ENCODE measurements at places on chromosomes 3 and 15.

- DNase-seq = no peak
These were observed 552.9 kb downstream of the MECOM start for GRCh38 chr3:169110633-169111032.

GRCh38 chr3:47583320-47584075 is 4.8 kb upstream of the CSPG5 start:
- no peak for DNase-seq

- no peak for DNase-seq
These were observed 603.0 kb upstream of the ROBO2 start for GRCh38 chr3:76436894-76437293.

GRCh38 chr3:122146466-122146865 is 37.0 kb upstream of the CASR start:
- no peak for DNase-seq

DNA sequence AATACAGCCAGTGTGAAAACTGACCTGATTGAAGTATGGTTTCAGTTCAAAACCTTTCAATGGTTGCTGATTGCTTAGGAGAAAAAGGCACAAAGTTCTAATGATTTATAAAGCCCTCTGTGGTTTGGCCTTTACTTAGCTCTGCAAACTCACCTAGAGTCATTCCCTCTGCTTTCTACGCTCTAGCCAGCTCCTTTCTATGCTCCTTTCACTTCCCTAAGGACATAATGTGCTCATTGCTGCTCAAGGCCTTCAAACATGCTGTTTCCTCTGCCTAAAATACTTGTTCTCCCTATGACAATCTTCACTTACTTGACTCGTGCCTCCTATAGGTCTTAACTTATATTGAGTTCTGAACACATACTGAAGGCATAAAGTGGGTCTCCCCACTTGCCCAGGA is 19.0 kb downstream of the RPL39L start:
- no peak for DNase-seq

DNA sequence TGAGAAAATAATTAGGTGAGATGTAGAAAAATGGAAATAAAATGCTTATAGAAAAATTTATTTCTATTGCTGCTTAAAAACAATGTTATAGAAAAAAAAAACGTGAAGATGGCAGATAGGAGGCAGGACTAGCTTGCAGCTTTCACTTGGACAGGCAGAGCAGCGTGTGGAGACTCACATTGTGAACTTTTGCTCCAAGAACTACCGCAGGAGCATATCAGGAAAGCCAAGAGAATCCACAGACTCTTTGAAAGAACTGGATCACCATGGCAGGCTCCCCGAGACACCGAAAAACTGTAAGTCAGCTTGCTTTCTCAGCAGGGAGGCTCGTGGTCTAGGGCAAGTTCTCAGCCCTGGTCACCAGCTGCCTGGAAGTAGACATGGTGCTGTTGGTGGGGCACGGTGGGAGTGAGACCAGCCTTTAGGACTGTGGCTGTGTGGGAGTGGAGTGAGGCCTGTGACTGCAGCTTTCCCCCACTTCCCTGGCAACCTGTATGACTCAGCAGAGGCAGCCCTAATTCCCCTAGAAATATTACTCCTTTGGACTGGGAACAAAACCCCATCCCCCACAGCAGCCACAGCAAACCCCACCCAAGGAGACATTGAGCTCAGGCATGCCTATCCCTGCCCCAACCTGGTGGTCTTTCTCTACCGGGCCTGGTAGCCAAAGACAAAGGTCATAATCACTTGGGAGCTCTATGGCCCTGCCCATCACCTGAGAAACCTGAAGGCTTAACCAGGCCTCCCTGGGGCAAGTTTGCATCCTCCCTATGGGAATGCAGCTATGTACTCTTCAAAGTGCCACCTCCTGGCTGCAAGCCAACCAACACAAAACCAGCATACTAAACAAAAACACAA is 22.8 kb downstream of the STRIT1 start:
- no peak for DNase-seq
